ENCODE measurements at places on chromosomes 11 and 22. TPM values are rescaled to one million over a fixed set of nuclear protein-coding genes. Genes with fewer than 3 reads are reported as not detected.

CHRM1 gene
- total RNA-seq, result not detected

KCNC1 gene
- total RNA-seq, result not detected

SLC6A5 gene
- total RNA-seq, result not detected

FOLR3 gene
- total RNA-seq, result 0.34 TPM

UBQLNL gene
- not detected for total RNA-seq

LRRC10B gene
- not detected for total RNA-seq

APOBEC3B gene
- 21.1 TPM for total RNA-seq

C1QTNF4 gene
- 7.1 TPM for total RNA-seq

FUT4 gene
- 13.4 TPM for total RNA-seq

IGF2 gene
- 8.7 TPM for total RNA-seq

HBG2 gene
- not detected for total RNA-seq

CSF2RB gene
- 1.1 TPM for total RNA-seq

DNA sequence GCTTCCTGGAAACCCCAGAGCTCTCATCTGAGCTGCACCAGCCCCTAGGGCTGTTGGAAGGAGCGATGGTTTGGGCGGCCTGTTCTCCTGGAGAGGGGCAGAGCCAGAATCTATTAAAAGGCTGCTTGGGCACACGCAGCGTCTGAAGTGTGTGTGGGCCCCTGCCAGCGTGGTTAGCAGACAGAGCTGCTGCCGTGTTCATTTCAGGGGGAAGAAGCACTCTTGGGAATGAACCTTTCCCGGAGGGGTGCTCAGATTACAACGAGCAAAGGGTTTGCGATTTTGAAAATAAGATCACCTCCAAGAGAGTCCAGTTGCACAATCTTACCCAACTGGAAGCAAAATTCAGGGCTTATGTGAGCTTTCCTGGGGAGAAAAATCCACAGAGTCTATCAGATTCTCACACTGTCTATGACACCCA is 12.9 kb downstream of the ANO1 start:
- no peak for DNase-seq

DNA sequence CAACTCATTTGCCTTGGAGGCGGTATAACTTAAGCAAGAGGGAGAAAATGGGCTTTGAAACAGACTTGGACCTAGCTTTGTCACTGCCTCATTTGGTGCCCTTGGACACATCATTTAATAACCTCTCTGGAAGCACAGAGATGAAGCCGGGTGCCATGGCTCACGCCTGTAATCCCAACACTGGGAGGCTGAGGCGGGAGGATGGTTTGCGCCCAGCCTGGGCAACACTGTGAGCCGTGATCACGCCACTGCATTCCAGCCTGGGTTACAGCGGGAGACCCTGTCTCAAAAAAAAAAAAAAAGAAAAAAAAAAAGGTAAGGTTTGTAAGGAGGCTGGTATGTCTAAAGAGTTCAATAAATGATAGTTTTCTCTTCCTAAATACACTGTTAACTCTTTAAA is 806 bp downstream of the COA4 start:
- no peak for DNase-seq

DNA sequence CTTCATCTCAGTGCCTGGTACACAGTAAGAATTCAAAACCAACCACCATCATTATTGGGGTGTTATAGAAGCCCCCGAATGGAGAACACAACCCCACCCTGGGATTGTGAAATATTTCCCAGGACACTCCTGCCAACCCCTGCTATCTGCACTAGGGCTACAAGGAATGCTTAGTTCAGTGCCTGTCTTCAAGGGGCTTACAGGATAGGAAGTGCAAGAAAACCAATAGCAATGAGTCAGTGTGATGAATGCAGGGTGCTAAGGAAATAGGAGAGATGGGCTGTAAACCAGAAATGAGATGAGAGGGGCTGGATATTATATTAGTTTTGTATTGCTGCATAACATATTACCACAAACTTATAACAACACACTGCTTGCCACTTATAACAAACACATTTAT is 965 bp upstream of the ASCC2 start:
- DNase-seq, result no peak

DNA sequence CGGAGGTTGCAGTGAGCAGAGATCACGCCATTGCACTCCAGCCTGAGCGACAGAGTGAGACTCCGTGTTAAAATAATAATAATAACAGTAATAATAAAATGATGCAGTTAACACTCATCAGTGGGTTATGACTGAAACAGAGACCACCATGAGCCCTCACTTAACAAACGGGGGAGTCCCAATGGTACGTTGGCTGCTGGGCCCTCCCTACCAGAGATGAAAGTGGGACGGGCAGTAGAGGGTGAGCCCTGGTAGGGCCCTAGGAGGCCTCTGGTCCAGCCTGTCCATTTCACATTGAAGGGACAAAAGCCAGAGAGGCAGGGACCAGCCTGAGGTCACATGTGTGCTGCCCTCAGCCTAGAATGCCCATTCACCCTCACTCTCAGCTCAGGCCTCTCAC is 13.7 kb upstream of the KIAA0930 start:
- no peak for DNase-seq

- DNase-seq, result no peak
Measured at GRCh38 chr11:23318670-23319069, 458.4 kb upstream of the CCDC179 start.

DNA sequence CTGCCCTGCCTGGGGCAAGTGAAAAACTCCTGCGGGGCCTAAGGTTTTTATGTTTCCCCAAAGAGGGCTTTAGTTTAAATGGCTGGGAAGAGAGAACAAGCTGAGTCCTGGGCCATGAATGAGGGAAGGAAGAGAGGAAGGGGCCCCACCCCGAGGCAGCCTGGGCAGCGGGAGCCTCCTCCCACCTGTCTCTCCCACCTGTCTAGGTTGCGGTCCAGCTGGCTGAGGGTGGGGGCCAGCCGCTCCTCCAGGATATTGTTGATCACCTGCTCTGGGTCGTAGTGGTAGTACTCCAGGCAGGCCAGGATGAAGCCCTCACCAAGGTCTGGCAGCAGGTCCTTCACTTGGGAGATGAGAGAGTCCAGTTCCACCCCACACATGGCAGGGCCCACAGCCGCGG is 34.6 kb downstream of the UQCR10 start:
- no peak for DNase-seq

GRCh38 chr11:82505379-82505778 is 228.3 kb downstream of the FAM181B start:
- no peak for DNase-seq

GRCh38 chr11:17250561-17251350 is 25.8 kb upstream of the NUCB2 start:
- DNase-seq, result no peak

GRCh38 chr11:130801333-130802122 is 114.8 kb downstream of the SNX19 start:
- DNase-seq, result peak; percentile 77

GRCh38 chr22:30457981-30458380 is 13.8 kb downstream of the SEC14L3 start:
- no peak for DNase-seq

DNA sequence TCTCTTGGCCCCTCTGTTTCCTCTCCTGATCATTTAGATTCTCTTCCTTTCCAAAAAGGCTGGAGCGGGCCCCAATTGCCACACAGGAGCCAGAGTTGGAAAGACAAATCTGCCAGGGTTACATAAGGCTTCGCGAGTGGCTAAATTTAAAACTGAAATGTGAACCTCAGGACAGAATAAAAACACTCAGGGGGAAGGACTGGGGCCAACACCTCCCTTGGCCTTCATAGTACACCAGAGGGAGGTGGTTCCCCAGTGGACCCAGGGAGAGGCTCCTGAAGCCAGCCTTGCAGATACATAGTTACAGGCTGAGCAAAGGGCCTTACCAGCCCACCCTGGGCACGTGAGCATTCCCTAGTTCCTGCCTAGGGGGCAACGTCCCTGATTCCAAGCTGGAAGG is 150.1 kb downstream of the MN1 start:
- DNase-seq, result no peak

DNA sequence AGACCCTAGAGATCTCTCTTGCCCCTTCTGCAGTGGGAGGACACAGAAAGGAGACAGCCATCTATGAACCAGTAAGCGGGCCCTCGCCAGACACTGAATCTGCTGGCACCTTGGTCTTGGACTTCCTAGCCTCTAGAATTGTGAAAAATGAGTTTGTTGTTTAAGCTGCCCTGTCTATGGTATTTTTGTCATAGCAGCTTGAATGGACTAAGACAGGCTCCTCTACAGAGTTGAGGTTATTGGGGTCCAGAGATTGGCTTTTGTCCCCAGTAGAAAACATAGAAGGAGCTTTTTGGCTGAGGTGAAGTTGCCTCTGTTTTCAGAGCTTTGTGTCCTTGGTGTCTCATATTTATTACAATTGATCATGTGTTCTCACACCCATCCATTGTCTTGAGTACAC is 77.2 kb downstream of the STIM1 start:
- DNase-seq, result no peak

- no peak for DNase-seq
Measured at GRCh38 chr11:83471831-83472727, 185.9 kb upstream of the CCDC90B start.

DNA sequence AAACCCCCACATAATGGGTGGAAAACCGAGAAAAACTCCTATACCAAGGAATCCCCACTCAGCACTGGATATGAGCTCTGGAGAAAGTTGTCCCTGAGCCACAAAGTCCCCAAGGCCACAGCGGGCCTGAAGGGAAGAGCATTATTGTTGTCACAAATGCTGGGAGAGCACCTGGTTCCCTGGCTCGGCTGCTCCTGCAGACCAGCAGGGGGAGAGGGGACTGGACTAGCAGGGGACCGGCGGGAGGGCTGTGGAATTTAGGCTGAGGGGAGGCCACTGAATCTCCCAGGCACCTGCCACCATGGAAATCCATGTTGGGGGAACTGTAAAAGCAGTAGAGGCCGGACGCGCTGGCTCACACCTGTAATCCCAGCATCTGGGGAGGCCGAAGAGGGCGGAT is 7.0 kb downstream of the PC start:
- no peak for DNase-seq

DNA sequence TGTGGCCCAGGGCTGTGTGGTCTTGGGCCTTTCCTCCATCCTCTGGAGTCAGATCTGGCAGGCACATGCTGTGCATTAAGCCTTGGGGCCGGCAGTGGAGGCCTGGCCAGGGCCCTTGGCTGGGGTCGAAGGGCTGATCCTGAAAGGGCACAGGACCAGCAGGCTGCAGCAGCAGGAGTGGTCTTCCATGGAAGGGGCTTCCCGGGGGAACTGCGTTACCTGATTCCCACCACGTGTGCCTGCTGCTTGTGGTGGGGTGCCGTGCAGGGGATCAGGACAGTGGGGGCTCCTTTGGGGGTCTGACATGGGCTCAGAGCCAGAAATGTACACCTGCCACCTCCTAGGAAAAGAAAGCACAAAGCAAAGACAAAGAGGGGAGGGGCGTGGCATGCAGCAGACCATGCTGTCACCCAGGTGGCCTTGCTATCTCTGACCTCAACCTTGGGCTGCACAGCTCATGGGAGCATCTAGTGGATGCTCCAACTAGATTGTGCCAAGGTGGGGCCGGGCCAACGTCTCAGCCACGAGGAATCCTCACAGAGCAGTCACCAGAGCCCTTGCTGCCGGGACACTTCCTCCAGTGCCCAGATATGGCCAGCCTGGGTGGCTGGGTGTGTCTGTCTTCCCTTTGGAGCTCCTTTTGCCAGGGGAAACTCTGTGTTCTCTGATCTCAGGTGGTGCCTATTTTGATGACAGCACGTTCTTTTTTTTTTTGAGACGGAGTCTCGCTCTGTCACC is 17.9 kb upstream of the YPEL1 start:
- DNase-seq, result no peak

DNA sequence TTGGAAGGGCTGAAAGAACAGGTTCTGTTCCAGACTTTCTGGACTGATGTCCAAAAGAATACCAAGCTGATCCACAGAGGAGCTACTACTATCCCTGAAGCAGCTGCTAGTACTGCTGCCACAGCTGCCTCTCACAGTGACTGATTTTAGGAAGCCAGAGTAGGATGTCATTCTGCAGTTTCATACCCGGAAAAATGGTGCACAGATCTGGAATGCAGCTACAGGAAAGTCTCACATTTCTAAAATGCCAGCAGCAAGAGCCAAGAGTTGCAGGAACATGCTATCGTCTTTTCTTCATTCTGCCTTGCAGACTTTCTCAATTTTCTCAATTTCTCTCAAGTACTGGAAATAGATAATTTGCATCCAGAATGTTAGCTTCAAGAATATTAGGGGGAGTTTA is 19.4 kb upstream of the CCDC179 start:
- DNase-seq, result no peak

DNA sequence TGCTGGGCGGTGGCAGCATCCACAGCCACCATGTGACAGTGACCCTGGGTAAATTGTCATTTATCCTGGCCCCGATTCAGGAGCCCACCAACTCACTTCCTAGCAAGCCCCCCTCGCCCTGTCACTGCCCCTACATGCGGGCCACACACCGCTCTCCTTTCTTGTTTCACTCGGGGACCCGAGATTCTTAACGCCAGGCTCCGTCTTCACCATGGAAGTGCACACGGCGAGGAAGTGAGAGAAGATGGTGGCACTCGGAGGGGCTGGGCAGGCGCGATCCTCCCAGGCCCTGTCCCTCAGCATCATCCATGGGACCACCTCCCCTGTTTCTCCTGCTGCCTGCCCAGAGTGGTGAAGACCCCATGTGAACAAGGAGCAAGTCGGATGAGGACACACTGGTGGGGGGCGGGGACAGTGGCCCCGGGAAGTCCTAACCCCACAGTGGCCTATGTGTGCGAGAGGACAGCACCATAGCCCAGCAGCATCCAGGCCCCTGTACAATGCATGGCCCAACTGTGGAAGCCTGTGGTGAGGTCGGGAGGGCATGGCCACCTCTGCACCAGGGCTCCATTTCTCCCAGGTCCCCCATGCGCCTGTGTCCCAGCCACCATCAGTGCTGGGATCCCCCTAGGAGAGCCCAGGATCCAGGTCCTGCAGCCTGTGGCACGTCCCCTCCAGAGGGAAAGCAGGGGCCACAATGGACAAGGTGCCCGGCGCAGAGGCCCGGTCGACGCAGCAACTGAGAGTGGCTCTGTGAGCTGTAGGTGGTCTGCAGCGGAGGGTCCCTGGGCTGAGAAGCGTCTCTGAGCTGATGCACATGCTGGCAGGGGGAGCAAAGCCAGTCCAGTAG is 262.8 kb downstream of the BRD1 start:
- no peak for DNase-seq

DNA sequence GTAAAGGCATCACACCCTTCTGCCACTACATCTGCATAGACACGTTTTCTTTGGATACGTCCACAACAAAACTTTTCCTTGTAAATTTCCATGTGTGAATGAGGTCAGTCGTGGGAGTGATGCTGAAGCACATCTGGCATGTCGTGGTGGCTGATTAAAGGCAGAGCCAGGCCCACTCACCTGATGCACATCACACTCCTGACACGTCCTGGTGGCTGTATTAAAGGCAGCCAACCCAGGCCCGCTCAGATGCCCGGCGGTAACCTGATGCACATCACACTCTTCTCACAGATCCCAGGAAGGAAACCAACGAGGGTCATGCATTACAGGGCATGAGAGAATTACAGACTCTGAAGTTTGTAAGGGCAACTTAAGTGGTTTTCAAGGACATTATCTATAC is 321.6 kb upstream of the B3GAT1 start:
- DNase-seq, result no peak

- no peak for DNase-seq
Measured at GRCh38 chr11:12024254-12024926, 16.0 kb upstream of the DKK3 start.

GRCh38 chr11:2348986-2349385 is 28.1 kb upstream of the CD81 start:
- DNase-seq, result no peak

Data from kidney epithelial cell (primary cell).